Activated T-helper 1 cell treated with anti-CD3 and anti-CD28 coated beads, Interleukin-12 subunit alpha, Interleukin-12 subunit beta, Interleukin-2, Interleukin-4 antibody, amounts not matched to agents 30 ng/mL and 10 ng/mL and 1 ng/mL, durations not matched to agents 14 hours and 24 hours and 36 hours (primary cell): ENCODE measurements at places on chromosomes 1 and 21. TPM values are rescaled to one million over a fixed set of nuclear protein-coding genes. Genes with fewer than 3 reads are reported as not detected.

DNA sequence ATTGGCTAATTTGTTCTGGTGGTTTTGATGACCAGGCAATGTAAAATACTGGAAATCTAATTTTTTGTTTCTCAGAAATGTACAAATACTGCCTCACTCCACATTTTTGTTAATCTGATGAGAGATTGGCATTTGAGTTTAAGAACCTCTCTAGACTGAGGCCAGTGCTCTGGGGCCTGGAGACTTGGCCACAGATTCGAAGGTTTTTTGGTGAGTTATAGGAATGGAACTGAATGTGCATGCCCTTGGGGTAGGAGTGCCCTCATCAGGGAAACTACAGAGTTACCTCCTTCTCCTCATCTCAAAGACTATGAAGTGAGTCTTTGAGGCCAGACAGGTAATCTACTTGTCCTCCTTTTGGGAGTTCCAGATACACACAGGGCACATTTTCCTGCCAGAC, 347.9 kb downstream of the LTN1 start:
- no peak overlapping the region for H3K4me3 ChIP-seq
- no peak for DNase-seq
- H3K27ac ChIP-seq = no peak overlapping the region

DNA sequence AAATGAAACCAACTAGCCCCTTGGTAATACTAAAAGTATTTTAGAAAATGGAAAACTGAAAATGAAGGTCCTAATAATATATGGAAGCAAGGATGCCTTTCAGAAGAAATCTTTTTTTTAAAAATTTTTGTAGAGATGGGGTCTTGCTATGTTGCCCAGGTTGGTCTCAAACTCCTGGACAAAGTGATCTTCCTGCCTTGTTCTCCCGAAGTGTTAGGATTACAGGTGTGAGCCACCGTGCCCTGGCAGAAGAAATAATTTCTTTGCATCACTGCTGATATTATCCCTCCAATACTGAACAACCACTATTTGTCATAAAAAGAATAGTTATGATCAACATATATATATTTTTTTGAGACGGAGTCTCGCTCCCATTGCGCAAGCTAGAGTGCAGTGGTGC, 25.6 kb downstream of the SELENOF start:
- no peak overlapping the region for H3K27ac ChIP-seq
- H3K27me3 ChIP-seq = no peaks in the 10 kb centered on the region
- peaks cover 5% of the 10 kb centered on the region for H3K4me1 ChIP-seq
- no peak for DNase-seq
- H3K36me3 ChIP-seq = peaks cover 12% of the 10 kb centered on the region

GRCh38 chr1:171126504-171126903, 35.8 kb downstream of the FMO3 start:
- H3K27me3 ChIP-seq = no peaks in the 10 kb centered on the region
- no peaks in the 10 kb centered on the region for H3K36me3 ChIP-seq
- no peak overlapping the region for H3K27ac ChIP-seq
- H3K4me1 ChIP-seq = no peaks in the 10 kb centered on the region
- no peak for DNase-seq

Gene NBPF11
- 10.4 and 11.1 TPM in 2 replicates for total RNA-seq
